Vagina (tissue), 2 donors: ENCODE measurements at places on chromosomes 16 and 17.

DNA sequence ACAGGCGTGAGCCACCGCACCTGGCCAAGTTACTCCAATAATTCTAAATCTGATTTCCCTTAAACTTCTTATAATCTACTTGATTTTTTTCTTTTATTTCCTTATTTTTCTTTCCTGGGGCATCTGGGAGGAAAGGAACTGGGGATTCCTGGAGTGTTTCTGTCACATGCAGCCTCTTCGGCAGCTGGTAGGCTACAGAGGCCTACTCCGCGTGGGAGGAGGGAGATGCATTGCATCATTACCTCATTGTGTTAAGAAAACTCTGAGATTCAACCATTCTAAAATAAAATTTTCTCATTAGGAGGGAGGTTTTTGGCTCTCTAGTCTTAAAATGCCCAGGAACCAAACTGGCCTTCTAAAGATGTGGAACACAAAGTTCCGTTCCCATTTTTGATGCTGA, 64.0 kb downstream of the SOX9 start:
- DNase-seq: no peak
- H3K4me1 ChIP-seq: no peaks in the 10 kb centered on the region
- no peak overlapping the region for H3K27ac ChIP-seq
- H3K4me3 ChIP-seq: no peak overlapping the region
- no peaks in the 10 kb centered on the region for H3K27me3 ChIP-seq

- no peak overlapping the region for H3K4me3 ChIP-seq
- no peak overlapping the region for H3K27ac ChIP-seq
- H3K4me1 ChIP-seq: peaks cover 55% of the 10 kb centered on the region
These were observed 2.6 kb downstream of the LCMT1 start for GRCh38 chr16:25114121-25114520.

DNA sequence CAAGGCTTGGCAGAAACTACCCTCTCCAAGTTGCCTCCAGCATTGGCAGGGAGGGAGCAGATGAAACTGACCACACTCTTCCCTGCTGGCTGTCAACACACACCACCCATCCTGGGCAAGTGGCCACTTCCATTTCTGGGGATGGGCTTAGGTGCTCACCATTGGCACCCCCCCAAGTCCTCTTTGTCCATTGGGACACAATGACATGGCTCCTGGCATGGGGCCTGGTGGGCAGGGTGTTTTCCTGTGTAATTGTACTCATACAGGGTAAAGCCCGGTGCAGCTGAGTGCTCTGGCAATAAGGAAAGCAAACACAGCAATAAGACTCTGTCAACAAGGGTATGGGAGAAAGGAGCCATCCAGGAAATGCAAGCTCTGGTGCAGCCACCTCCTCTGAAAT, 22.6 kb downstream of the SCNN1B start:
- no peak overlapping the region for H3K4me3 ChIP-seq
- H3K4me1 ChIP-seq: peaks cover 8% of the 10 kb centered on the region
- DNase-seq: no peak

- no peak overlapping the region for H3K4me3 ChIP-seq
- H3K27me3 ChIP-seq: no peaks in the 10 kb centered on the region
- DNase-seq: no peak
- H3K27ac ChIP-seq: no peak overlapping the region
- peaks cover 21% of the 10 kb centered on the region for H3K4me1 ChIP-seq
- H3K36me3 ChIP-seq: no peaks in the 10 kb centered on the region
These were observed 8.0 kb upstream of the GNA13 start for GRCh38 chr17:65064452-65065019.

DNA sequence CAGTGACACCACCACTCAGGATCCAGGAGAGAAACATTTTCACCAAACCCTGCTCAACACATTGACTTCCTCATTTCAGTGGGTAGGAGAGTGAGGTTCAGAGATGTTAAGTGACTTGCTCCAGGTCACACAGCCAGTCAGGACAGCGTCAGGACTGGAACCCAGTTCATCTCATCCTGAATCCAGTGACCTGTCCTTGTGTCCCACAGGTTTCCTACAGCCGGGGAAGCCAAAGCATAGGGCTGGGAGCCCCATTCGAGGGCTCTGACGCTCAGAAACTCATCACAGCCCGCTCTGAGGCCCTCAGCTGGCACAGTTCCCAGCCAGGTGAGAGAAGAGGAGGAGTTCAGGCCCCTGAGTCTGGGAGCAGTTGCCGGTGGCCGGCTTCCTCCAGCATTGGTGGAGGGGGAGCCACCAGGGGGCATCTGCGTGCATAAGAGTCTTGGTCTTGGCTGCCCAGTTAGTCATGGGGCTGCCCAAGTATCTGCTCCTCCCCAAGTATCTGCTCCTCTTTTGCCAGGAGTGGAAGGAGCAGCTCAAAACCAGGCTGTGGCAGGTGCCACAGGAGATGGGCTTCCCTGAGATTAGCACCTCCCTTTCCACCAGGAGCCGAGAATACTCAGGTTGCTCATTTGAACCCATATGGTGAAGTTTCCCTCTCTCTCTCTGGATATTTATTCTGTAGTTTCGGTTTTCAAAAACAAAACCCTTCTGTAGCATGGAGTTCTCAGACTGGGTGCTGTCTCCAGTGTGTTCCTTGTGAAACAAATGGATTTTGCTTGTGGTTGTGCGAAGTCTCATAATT, 56.0 kb downstream of the TNFRSF13B start:
- H3K27me3 ChIP-seq: no peaks in the 10 kb centered on the region
- H3K36me3 ChIP-seq: no peaks in the 10 kb centered on the region
- no peaks in the 10 kb centered on the region for H3K4me1 ChIP-seq
- H3K4me3 ChIP-seq: no peak overlapping the region
- H3K27ac ChIP-seq: no peak overlapping the region
- DNase-seq: peak; percentile 55

GRCh38 chr16:89241187-89242007, 23.9 kb downstream of the ZNF778 start:
- H3K27ac ChIP-seq: peak overlapping the region; percentile 86
- H3K36me3 ChIP-seq: no peaks in the 10 kb centered on the region
- peaks cover 14% of the 10 kb centered on the region for H3K4me1 ChIP-seq

GRCh38 chr17:45246861-45247428, 14.9 kb downstream of the SPATA32 start:
- H3K36me3 ChIP-seq: peaks cover 12% of the 10 kb centered on the region
- peak overlapping the region; percentile 59 for H3K4me3 ChIP-seq
- no peak for DNase-seq
- H3K27me3 ChIP-seq: no peaks in the 10 kb centered on the region

GRCh38 chr17:48912476-48912875, 4.3 kb downstream of the UBE2Z start:
- H3K36me3 ChIP-seq: peaks cover 2% of the 10 kb centered on the region
- no peak for DNase-seq
- no peaks in the 10 kb centered on the region for H3K27me3 ChIP-seq
- no peak overlapping the region for H3K27ac ChIP-seq
- no peak overlapping the region for H3K4me3 ChIP-seq

DNA sequence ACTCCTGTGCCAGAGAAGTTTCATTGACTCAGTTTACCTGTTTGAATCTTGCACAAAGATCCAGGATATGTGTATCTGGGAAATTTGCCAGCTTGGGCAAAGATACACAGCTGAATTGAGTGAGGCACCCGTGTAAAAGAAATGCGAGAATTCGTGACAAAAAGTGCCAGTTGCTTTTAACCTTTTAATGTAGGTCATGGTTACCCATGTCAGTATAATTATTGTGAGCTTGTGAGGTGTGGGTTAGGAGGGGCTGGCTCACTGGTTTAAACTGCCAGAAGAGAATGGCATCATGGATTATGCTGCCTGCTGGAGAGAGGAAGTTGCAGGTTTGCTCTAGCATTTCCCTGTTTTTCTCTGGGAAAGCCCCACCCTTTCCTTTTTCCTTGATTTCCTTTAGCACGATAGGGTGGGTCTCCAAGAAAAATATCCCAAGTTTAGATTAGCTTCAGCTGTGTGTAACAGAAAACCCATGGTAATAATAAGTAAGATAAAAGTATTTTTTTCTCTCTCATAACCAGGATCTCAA, 24.8 kb upstream of the NDRG4 start:
- no peak overlapping the region for H3K27ac ChIP-seq
- H3K4me3 ChIP-seq: no peak overlapping the region
- no peak for DNase-seq
- H3K4me1 ChIP-seq: no peaks in the 10 kb centered on the region
- no peaks in the 10 kb centered on the region for H3K27me3 ChIP-seq

- H3K27me3 ChIP-seq: no peaks in the 10 kb centered on the region
- no peak overlapping the region for H3K4me3 ChIP-seq
- H3K4me1 ChIP-seq: peaks cover 16% of the 10 kb centered on the region
- no peak for DNase-seq
- peaks cover 43% of the 10 kb centered on the region for H3K36me3 ChIP-seq
These were observed 29.0 kb upstream of the KPNB1 start for GRCh38 chr17:47620503-47621245.

GRCh38 chr16:2948807-2949704, 15.0 kb upstream of the KREMEN2 start:
- no peak overlapping the region for H3K27ac ChIP-seq
- no peak for DNase-seq
- H3K4me3 ChIP-seq: no peak overlapping the region
- H3K27me3 ChIP-seq: no peaks in the 10 kb centered on the region

GRCh38 chr16:69535123-69536050, 30.4 kb upstream of the NFAT5 start:
- H3K4me3 ChIP-seq: no peak overlapping the region
- H3K4me1 ChIP-seq: peaks cover 7% of the 10 kb centered on the region
- no peak for DNase-seq
- no peak overlapping the region for H3K27ac ChIP-seq
- H3K36me3 ChIP-seq: no peaks in the 10 kb centered on the region

GRCh38 chr17:11807606-11808005, 189.7 kb downstream of the ZNF18 start:
- no peak overlapping the region for H3K27ac ChIP-seq
- H3K4me1 ChIP-seq: no peaks in the 10 kb centered on the region
- H3K27me3 ChIP-seq: no peaks in the 10 kb centered on the region

DNA sequence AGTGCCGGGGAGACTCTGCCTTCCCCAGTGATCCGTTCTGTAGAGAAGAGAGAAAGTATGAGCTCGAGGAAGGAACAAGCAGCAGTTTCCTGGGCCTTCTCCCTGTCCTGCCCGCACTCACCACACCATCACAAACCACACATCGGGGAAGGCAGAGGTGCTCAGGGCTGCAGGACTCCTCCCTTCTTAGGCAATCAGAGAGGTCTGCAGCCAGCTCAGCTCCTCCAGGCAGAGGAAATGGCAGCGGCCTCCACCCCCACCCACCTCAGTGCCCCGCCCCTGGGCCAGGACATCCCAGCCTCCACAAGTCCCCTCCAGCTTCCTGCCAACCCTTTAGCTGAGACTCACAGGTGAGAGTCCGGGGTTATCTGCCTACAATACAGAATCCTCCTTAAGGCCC, 2.0 kb downstream of the ZNF319 start:
- DNase-seq: no peak
- H3K27ac ChIP-seq: no peak overlapping the region
- peaks cover 35% of the 10 kb centered on the region for H3K36me3 ChIP-seq
- H3K27me3 ChIP-seq: no peaks in the 10 kb centered on the region
- peaks cover 46% of the 10 kb centered on the region for H3K4me1 ChIP-seq
- H3K4me3 ChIP-seq: no peak overlapping the region

GRCh38 chr17:43372273-43372911, 26.4 kb upstream of the ARL4D start:
- no peaks in the 10 kb centered on the region for H3K36me3 ChIP-seq
- H3K27me3 ChIP-seq: no peaks in the 10 kb centered on the region
- no peak overlapping the region for H3K27ac ChIP-seq
- DNase-seq: no peak

- no peaks in the 10 kb centered on the region for H3K36me3 ChIP-seq
- no peaks in the 10 kb centered on the region for H3K27me3 ChIP-seq
These were observed 44.0 kb upstream of the CLEC18B start for GRCh38 chr16:74465281-74465680.

GRCh38 chr16:67943256-67943618, 683 bp downstream of the LCAT start:
- DNase-seq: no peak
- no peak overlapping the region for H3K4me3 ChIP-seq
- H3K36me3 ChIP-seq: no peaks in the 10 kb centered on the region
- H3K27ac ChIP-seq: peak overlapping the region; percentile 84
- peaks cover 48% of the 10 kb centered on the region for H3K4me1 ChIP-seq

- no peak overlapping the region for H3K4me3 ChIP-seq
- peak; percentile 72 for DNase-seq
- no peaks in the 10 kb centered on the region for H3K27me3 ChIP-seq
- no peaks in the 10 kb centered on the region for H3K4me1 ChIP-seq
These were observed 86.5 kb downstream of the GSG1L start for GRCh38 chr16:27976990-27977389.

DNA sequence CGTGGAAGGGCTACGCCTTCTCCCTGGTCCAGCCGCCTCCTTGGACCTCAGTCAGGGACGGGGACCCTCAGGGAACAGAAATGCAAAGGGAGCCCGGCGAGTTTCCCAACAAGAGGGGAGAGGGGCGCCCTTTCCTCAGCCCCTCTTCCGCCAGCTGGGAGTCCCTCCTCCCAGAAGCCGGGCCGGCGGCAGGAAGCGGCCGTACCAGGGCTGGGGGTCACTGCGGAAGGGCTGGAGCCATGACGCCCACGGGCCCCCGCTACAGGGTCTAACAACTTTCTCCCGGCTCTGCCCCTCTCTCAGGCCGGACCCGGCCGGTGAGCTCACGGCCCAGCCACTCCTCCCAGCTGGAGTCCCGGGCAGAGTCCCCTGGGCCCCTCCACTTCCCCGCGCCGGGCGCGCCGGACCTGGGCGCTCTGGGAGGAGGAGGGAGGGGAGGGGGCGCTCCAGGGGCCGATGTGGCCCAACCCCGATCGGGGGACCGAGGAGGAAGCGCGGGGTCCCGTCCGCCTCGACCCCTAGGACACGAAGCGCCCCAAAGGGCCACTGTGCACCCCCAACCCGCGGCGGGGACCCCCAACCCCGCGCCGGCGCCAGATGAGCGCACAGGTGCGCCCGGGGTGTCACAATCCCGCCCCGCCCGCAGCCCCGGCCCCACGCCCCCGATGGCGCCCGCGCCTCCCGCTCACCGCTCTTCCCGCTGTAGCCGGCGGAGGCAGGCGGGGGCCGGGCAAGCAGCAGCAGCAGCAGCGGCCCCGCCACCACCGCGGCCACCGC, 578 bp downstream of the PGAP6 start:
- no peaks in the 10 kb centered on the region for H3K36me3 ChIP-seq
- H3K4me1 ChIP-seq: peaks cover 44% of the 10 kb centered on the region
- H3K27ac ChIP-seq: peak overlapping the region; percentile 64
- H3K27me3 ChIP-seq: no peaks in the 10 kb centered on the region
- H3K4me3 ChIP-seq: peak overlapping the region; percentile 98

DNA sequence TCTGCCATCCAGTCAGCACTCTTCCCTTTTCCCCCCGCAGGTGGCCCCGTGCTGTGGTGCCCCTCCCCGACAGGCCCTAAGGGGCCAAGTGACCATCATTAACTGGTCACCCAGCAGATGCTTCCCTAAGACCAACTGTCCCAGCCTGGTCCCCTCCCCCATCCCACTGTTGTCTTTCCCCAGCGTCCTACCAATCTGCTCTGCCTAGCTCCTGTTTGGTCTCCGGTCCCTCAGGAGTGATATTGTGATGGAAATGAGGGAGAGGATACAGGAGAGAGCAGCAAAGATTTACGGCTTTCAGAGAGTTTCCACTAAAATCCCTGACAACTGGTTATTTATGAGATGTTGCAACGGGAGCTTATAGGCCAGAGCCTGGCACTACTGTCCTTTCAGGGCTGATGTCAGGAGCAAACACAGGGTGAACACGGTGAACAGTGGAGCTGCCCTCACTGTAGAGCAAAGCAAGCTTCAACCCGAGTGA, 1.4 kb upstream of the TTLL6 start:
- H3K36me3 ChIP-seq: no peaks in the 10 kb centered on the region
- no peak overlapping the region for H3K4me3 ChIP-seq
- H3K27ac ChIP-seq: no peak overlapping the region
- no peaks in the 10 kb centered on the region for H3K27me3 ChIP-seq
- H3K4me1 ChIP-seq: peaks cover 12% of the 10 kb centered on the region
